ENCODE measurements at places on chromosomes 5 and 9.

GRCh38 chr5:29134418-29134817, 2059.1 kb upstream of the CDH6 start:
- no peak for DNase-seq

DNA sequence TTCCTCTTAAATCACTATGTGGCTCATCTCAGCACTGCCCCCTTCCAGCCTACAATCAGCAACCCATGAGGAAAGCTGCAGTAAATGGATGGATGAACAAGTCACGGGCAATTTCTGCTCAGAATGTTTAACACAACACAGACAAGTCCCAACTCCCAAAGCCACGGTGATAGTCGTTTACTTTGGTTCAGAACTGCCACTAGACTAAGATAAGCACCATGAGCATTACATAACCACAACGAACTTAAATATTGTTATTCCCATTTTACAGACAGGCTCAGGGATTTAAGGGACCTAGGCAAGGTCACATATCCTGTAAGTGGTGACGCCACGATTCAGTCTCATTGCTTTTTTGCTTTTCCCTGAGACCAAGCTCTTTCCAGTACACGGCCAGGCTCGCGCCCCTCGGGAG, 2.0 kb upstream of the SMIM27 start:
- DNase-seq = peak; percentile 67

GRCh38 chr5:68646144-68646543, 430.6 kb downstream of the PIK3R1 start:
- DNase-seq = no peak

DNA sequence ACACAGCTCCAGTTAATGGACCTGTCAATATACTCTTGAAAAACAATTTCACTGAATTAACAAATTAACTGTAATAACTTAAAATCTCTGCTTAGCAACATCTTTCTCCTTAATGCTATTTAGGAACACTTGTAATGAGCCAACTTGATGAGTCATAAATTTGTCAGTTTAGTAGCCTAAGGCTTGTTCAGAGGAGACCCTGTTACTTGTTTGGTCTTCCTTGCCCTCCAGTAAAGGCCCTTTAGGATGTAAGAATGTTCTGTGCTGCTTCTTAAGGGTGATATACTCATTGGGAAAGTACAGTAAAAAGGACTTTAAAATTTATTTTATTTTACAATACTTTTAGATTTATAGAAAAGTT, 11.4 kb upstream of the MATR3 start:
- DNase-seq = peak; percentile 21

- no peak for DNase-seq
Observed at GRCh38 chr5:180540050-180540694, 46.0 kb downstream of the CNOT6 start.

DNA sequence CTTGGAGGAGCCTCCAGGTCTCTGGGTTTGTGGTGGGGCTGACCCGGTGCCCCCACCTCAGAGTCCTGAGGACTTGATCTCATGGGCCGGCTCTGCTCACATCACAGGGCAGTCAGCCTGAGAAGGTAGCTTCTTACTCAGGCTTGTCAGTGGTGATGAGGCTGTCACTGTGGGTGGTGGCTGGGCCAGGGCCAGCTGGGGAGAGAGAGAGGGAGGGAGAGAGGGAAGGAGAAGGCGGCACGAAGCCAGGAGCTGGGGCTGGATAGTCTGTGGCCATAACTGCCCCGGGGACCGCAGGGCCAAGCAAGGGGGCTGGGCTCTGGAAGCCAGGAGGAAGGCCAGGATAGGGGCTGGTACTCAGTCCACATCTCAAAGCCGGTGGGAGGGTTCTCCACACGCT, 6.5 kb downstream of the NTNG2 start:
- DNase-seq = no peak

DNA sequence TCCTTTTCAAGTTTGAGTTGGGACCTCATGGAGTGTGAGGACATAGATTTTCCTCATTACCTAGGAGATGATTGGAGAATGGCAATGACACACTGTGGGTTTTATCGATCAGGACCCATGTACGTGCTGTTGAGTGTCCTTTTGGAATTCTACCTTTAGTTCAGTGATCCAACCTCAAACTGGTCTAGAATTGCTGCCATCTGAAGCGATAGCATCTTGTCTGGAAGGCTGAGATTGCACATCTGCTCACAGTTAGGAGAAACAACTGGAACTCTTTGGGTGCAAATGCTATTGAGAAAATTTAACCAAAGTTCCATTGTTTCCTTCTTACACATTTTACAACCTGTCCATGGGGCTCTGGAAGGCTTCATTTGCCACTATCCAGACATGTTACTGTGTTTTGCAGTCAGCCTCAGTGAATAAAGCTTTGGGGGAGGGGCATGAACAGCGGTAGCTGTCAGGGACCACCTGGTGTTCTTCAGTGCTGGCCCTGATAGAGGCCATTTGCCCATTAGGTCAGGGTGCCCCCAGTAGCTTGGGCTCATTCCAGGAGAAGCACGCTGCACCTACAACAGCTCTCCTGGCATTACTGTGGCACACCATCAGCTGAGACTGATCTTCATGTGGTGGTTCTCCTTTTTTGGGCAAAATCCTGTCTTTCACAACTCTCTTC, 123.1 kb downstream of the PDE8B start:
- DNase-seq = no peak

DNA sequence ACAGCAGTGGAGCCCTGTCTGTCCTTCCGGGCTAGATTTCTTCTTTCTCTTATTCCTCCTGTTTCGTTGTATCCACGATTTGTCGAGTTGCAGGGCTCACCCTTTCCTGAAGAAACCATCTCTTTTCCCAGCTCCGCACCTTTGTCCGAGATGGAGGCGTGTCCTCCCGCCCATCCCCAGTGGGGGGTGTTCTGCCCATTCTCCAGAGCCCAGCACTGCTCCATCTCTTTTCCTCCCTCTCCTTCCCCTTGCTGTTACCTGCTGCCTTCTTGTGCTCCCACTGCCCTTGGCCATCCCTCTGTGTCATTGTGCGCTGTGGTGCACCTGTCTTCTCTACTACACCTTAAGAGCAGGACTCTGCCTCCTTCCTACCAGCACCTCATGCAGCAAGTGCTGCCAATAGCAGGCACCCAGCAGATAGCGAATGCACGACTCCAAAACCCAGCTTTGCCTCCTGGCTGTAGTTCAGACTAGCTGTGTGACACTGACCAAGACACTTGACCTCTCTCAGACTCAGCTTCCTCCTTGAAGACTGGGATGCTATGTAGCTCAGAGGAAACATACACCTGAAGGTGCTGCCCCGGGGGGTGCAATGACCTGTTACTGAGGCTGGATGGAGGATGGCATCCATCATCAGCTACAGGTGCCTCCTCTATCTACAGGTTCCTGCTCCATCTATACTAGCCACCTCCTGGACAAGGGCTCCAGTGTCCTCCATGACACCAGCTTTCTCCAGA, 8.9 kb downstream of the OR13J1 start:
- no peak for DNase-seq

GRCh38 chr9:98907055-98907454, 36.7 kb upstream of the COL15A1 start:
- no peak for DNase-seq

GRCh38 chr5:167639766-167640165, 651.7 kb upstream of the WWC1 start:
- no peak for DNase-seq

GRCh38 chr5:39555788-39556187, 131.0 kb upstream of the DAB2 start:
- DNase-seq = no peak

DNA sequence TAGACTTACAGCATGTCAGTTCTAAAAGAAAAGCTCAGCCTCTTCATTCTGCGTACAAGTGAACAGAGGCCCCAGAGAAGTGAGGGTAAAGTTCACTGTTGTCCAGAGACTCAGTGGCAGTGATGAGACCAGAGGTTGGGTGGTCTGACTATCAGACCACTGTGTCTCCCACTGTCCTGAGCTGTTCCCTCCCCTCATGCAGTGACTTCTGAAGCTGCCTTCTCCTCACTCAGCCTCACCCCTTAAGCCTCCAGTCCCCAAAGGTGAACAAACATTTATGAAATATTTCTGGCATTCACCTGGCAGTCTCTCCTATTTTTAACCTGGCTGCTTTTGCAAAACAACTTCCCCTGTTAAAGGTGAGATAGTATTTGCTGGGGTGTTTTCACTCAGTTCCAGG, 54.7 kb downstream of the ABLIM3 start:
- DNase-seq = no peak

- no peak for DNase-seq
Observed at GRCh38 chr5:67353500-67354450, 157.2 kb upstream of the CD180 start.

DNA sequence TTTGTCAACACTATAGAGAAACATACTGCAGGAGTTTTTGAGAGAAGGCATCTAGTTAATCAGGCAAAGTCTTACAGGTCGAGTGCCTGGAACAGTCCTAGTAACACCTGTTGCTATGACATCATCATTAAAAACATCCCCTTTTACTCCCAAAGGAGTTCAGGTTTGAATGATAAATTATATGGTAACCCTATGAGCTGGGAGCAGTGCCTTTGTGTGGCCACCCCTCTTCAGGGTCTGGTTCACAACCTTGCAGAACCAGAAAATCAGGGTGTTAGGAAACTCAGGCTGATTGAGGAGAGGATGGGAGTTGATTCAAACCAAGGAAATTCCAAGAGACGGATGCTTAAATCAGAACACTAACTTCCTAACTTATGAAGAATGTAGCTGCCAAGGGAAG, 179.1 kb upstream of the RASEF start:
- DNase-seq = no peak

DNA sequence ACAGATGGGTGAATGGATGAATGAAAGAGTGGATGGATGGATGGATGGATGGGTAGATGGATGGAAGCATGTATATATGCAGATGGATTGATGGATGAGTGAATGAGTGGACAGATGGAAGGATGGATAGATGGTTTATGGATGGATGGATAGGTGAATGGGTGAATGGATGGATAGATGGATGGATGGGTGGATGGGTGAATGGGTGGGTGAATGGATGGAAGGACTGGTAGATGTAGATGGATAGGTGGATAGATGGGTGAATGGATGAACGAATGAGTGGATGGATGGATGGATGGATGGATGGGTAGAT, 85.1 kb downstream of the COL5A1 start:
- DNase-seq = no peak

DNA sequence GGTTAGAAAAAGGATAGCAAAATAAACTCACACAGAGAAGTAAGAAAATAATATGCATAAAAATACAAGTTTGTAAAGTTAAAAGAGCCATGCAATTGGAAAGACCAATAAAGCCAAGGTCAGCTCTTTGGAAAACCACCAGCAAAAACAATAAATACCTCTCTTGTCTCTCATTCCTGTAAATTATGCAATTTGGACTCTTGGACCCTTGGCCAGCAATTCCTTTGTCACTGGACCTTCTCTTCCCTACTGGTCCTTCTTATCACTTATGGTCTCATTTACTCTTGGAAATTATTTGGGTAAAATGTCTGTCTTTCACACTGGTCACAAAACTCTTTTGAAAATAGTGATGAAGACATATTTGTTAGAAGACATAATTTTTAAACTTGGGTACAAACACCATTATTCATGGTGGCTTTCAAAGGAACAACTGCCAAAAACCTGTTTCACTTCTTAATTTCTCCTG, 379.5 kb downstream of the TMEM232 start:
- no peak for DNase-seq

DNA sequence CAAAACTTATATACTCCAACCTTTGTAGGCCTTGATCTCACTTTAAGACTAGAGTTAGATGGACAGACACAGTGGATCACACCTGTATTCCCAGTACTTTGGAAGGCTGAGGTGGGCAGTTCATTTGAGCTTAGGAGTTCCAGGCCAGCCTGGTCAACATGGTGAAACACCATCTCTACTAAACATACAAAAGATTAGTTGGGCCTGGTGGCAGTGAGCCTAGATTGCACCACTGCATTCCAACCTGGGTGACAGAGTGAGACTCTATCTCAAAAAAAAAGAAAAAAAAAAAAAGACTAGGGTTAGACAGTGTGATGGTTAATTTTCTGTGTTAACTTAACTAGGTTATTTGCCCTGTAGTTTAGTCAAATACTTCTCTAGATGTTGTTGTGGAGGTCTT, 74.1 kb downstream of the CFAP95 start:
- DNase-seq = no peak

- no peak for DNase-seq
Observed at GRCh38 chr9:32716425-32716824, 66.9 kb upstream of the TMEM215 start.

DNA sequence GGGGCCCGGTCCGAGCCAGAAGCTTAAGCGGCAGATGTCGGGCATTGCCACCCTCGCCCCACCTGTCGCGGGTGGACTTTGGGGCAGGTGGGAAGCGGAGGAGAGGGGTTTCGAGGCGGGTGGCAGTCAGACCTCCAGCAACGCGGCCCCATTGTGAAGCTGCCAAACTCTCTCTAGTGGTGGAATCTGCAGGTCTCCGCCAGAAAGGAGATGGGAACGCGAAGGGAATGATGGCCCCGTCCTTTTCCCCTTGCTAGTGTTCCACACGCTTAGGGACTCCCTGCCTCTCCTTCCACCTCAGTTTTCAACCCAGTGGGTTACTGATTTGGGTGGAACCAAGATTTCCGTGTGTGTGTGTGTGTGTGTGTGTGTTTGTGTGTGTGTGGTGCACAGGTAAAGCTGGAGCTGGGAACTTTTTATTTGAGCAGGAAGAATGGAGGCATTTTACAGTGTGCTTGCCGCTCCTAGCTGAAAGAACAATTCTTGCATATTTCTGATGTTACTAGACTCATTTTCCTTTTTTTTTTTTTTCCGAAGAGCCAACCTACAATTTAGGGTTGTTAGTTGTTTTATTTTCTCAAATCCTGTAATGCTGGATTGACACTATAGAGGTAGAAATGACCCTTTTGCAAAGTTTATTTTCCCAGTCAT, 1.3 kb downstream of the MACIR start:
- DNase-seq = peak; percentile 42

GRCh38 chr5:123520677-123521247, 8.8 kb downstream of the CSNK1G3 start:
- no peak for DNase-seq

GRCh38 chr9:93587651-93588347, 11.4 kb downstream of the PHF2 start:
- DNase-seq = peak; percentile 44

DNA sequence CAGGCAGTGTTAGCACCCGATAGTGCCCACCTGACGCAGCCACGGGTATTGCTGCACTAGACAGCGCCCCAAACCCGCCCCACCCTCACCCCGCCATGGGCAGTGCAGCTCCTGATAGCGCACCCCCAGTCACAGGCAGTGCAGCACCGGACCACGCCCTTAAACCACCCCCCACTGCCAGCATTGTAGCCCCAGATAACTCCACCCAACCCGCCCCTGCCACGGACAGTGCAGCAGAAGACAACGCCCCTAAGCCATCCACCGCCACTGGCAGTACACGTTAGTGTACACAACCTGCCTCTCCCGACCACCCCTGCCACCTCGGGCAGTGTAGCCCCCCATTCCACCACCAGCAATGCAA, 825 bp upstream of the PCAT7 start:
- no peak for DNase-seq

DNA sequence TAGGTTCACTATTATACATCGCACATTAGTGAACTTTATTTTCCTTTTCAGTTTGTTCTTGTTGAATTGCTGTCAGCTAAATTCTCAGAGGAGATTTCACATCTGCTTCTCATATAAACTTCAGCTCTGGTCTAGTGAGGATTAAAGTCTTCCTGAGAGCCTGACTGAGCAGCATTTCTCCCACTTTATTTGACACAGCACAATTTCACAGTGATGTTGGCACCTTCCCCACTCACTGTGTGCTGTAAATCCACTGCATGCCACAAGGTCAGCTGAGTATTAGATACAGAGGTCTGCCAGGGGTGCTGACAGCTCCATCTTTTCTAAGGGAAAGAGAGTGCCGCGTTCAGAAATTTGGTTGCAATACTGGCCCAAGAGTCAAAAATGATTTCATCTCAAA, 567.4 kb downstream of the PRR16 start:
- no peak for DNase-seq

- no peak for DNase-seq
Observed at GRCh38 chr5:2715856-2716255, 35.6 kb downstream of the IRX2 start.
